ENCODE measurements at places on chromosomes 1 and 21.
A peak's percentile ranks its signal among the peaks of the same experiment; 100 is the strongest.

- DNase-seq, result no peak
These were observed 137.8 kb downstream of the KIF26B start for GRCh38 chr1:245292553-245292952.

GRCh38 chr1:15364740-15365139, 44.9 kb upstream of the EFHD2 start:
- no peak for DNase-seq

- no peak for DNase-seq
These were observed 13.5 kb upstream of the ZNF678 start for GRCh38 chr1:227549892-227550291.

- no peak for DNase-seq
These were observed 585 bp upstream of the PLEKHA6 start for GRCh38 chr1:204360314-204360713.

GRCh38 chr1:209988706-209989105, 50.7 kb downstream of the SYT14 start:
- no peak for DNase-seq

GRCh38 chr1:108200687-108201051, 526 bp upstream of the SLC25A24 start:
- peak; percentile 30 for DNase-seq

GRCh38 chr21:33030633-33031032, 4.9 kb downstream of the OLIG2 start:
- no peak for DNase-seq

GRCh38 chr1:52640697-52641096, 7.7 kb downstream of the SHISAL2A start:
- DNase-seq, result no peak
